ENCODE measurements at places on chromosomes 5 and 9. TPM values are rescaled to one million over a fixed set of nuclear protein-coding genes. Genes with fewer than 3 reads are reported as not detected.

SPATA31E1 gene
- total RNA-seq, result not detected

TMEM232 gene
- 4.8 TPM for total RNA-seq

ZFP2 gene
- under 0.01 TPM for total RNA-seq

ADAMTS13 gene
- total RNA-seq, result 1.2 TPM

KCNMB1 gene
- 0.19 TPM for total RNA-seq

DMRTA1 gene
- under 0.01 TPM for total RNA-seq

PTPN3 gene
- 2.3 TPM for total RNA-seq

UBAP1 gene
- 31.8 TPM for total RNA-seq

CCDC152 gene
- 1.1 TPM for total RNA-seq

EFNA5 gene
- 2.5 TPM for total RNA-seq

GCNT4 gene
- total RNA-seq, result 1.5 TPM

C5orf52 gene
- total RNA-seq, result not detected

SPINK5 gene
- not detected for total RNA-seq

AGXT2 gene
- not detected for total RNA-seq

CDH12 gene
- total RNA-seq, result not detected

LRRC19 gene
- not detected for total RNA-seq

IRX4 gene
- total RNA-seq, result not detected

CFAP157 gene
- 0.28 TPM for total RNA-seq

LCN12 gene
- total RNA-seq, result not detected

KCNIP1 gene
- total RNA-seq, result not detected

F12 gene
- not detected for total RNA-seq

ZNF879 gene
- total RNA-seq, result 5.6 TPM

KIF4B gene
- total RNA-seq, result not detected

MUSK gene
- total RNA-seq, result 0.19 TPM

CHSY3 gene
- total RNA-seq, result 25.1 TPM

PFN3 gene
- total RNA-seq, result not detected

CDH9 gene
- not detected for total RNA-seq

PTGES gene
- 9.0 TPM for total RNA-seq

PLPP7 gene
- 19.4 TPM for total RNA-seq

MELK gene
- 7.0 TPM for total RNA-seq

IFNA8 gene
- total RNA-seq, result not detected

SCGB3A2 gene
- not detected for total RNA-seq

TAS2R1 gene
- 0.28 TPM for total RNA-seq

RASGRF2 gene
- total RNA-seq, result 3.9 TPM

PKD2L2 gene
- total RNA-seq, result 0.38 TPM

SLC1A3 gene
- total RNA-seq, result 2.1 TPM

RASEF gene
- under 0.01 TPM for total RNA-seq

DMGDH gene
- 3.7 TPM for total RNA-seq

GPR151 gene
- total RNA-seq, result not detected

CCDC127 gene
- 6.7 TPM for total RNA-seq

SH3TC2 gene
- total RNA-seq, result 4.4 TPM

SPINK6 gene
- total RNA-seq, result not detected

MARCOL gene
- total RNA-seq, result not detected

COL23A1 gene
- total RNA-seq, result 0.28 TPM

GPR21 gene
- total RNA-seq, result 0.38 TPM

ZNF454 gene
- total RNA-seq, result 0.96 TPM

DCTN4 gene
- 72.4 TPM for total RNA-seq

CYLC2 gene
- not detected for total RNA-seq

SLC4A9 gene
- total RNA-seq, result not detected

S1PR3 gene
- total RNA-seq, result 26.8 TPM

BARHL1 gene
- total RNA-seq, result not detected

HOMER1 gene
- total RNA-seq, result 11.3 TPM
